Esophagus muscularis mucosa (tissue), 4 donors: ENCODE measurements at places on chromosomes 12 and 14. TPM values are rescaled to one million over a fixed set of nuclear protein-coding genes. Genes with fewer than 3 reads are reported as not detected.

DNA sequence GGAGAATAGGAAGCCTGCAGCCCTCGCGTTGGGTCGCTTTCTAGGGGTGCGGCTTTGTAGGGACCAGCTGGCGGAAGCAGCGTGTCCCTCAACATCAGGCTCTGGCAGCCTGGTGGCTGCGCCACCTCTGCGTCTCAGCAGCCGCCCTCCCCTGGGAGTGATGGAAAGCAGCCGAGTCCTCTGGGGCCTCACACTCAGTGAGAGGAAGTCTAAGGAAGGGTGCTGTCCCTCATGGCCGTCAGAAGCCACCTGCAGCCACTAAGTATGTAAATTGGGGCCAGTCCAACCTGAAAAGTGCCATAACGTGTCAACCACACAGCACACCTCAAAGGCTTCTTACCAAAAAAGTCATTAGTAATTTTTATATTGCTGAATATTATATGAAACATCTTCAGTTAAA is 80.3 kb downstream of the WDR20 start:
- DNase-seq: no peak

DNA sequence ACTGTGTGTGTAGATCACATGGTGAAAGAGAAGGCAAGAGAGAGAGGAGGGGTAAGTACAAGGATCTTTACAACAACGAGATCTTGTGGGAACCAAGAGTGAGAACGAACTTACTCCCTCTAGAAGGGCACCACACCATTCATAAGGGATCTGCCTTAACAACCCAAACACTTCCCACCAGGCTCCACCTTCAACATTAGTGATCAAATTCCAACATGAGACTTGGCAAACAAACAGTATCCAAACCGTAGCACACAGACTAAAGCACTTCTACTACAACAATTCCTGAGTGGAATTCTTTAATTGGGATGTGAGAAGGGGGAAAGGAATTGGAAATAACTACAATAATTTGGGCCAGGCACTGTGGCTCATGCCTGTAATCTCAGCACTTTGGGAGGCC is 35.0 kb upstream of the ESR2 start:
- DNase-seq: no peak

DNA sequence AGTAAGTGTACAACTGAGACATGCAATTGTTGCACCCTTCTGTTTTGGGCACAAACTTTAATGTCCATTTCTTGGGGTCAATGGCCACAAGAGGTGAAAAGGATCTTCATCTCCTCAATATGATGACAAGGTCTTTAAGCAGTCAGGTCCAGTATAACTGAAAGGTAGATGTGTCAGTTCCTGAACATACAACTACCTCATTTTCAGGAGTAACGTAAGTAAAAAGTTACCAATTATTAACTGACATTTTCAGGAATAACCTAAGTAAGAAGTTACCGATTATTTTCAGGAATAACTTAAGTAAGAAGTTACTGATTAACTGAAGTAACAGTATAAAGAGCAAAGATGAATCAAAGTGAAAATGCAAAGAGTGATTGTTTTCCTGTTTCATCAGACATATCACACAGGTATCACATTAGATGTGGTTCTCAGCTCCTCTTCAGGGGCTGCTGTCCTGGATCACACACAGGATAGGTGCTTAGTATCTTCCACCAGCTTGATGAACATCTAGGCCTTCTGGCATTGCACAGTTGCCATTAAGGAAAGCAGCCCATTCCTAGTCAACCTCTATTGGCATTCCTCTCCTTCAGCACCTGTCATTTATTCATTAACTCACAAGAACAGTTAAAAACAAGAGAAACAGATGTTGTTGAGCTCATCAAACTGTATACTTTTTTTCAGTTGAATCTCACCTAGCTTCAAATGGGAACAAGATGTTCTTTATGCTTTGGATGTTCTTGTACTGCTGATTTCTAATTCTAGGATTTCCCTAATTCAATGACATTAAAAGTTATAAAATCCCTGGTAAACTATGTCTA is 200.0 kb downstream of the FOXG1 start:
- DNase-seq: no peak

GRCh38 chr12:105706321-105706972 is 376.0 kb downstream of the C12orf75 start:
- no peak for DNase-seq

DNA sequence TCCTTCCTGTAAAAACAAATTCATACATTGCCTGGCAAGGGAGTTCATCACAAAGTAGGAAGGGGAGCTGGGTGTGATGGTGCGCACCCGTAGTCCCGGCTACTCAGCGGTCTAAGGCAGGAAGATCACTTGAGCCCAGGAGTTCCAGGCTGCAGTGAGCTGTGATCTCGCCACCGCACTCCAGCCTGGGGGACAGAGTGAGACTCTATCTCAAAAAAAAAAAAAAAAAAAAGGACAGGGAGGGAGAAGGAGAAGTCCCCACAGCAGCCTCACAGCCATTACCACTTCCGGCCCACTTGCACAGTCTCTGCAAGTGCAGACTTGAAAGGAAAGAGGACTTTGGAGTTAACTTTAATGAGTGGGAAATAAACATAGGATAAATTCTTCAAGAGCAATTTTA is 121.0 kb downstream of the FBXL14 start:
- DNase-seq: no peak

GRCh38 chr12:109637348-109637747 is 63.8 kb downstream of the MVK start:
- no peak for DNase-seq

DNA sequence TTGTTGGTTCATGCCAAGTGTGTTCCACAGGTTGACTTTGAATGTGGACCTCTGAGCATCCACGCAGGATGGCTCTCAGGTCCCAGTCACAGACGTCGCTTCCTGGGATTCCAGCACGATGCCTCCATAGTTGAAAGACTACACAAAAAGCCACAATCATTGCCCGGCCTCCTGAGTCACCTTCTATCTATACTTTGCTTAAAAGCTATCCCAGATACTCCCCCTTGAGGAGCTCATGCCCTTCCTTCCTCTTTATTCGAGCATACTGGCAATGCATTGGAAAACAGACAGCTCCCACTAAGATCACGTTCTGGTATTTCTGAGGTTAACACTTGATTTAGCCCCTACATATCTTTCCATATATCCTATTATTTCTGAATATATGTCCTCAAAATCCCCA is 40.1 kb downstream of the ZNF664 start:
- no peak for DNase-seq

- DNase-seq: no peak
Observed at GRCh38 chr14:60090864-60091519, 731 bp upstream of the PCNX4 start.

DNA sequence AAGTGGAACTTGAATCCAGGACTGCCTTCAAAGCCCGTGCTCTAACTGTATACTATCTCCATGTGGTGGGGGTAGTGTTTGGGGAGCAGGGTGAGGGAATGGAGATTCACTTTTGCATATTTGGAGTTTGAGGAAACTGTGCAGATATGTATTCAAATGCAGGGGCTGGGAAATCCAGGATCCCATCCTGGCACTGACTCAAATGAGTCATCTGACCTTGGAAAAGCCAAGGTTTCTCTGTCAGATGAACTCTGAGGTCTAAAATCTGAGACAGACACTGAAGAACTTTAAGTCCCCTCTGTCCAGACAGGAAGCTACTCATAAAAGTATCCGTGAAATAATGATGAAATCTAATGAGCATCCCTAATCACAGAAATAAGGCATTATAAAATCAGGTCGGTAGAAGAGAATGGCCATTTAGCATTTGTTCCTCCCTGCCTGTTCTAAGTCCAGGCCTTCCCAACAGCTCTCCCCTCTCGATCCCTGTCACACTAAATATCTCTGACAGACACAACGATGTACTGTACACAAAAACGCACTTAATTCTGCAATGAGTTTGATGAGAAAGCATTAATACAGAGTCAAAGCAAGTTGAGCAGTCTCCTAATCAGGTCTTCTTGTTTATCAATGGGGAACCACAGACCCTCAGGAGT is 14.4 kb downstream of the NIN start:
- no peak for DNase-seq

DNA sequence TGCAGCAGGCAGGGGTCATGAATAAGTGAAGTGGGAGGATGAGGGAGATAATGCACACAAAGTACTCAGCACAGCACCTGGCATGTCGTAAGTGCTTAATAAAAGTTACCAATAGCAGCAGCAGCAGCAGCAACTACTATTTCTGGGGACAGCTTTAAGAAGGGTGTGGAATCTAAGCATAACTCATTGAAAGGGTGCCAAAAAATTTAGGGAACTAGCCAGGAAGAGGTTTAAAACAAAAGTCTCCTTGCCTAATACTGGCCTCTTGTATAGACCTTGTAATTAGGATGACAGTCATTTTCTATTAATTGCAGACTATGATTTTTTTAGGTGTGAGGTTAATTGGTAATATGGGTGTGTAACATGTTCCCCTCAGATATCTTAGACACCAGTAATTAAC is 179.9 kb downstream of the PTPN11 start:
- no peak for DNase-seq

DNA sequence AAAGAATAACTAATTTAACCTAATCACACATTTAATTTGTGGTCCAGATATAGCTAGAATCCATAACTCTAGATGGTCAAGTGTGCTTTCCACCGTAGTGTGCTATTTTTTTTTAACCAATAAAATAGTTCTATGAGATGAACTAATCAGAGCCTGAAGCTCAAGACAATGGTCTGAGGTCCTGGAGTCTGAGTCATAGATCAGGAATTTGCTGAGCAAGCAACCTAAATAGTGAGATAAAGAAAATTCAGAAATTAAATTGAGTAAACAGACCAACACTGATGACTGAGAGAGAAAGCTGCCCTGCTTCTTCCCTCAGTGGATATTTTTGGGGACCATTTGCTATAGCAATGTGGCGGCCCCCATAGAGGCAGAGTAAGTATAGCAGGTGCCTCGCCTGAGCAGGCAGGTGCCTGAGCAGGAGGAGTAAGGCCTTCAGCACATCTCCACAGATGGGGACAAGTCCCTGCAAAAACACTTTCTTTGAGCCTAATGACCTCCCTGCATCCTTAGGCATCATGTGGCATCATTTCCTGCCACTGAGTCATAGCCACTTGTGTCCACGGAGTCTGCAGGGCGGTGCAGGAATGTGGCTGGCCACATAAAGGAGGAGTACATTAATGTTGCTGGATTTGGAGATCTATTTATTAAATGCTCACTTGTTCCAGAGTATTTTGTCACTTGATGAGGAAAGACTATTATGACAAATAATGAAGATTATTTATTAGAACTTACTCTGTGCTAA is 13.9 kb upstream of the CLEC4E start:
- DNase-seq: no peak

- no peak for DNase-seq
Observed at GRCh38 chr14:32709027-32709426, 229.7 kb upstream of the NPAS3 start.

- DNase-seq: no peak
Observed at GRCh38 chr12:114408886-114409851, 3.2 kb upstream of the TBX5 start.

DNA sequence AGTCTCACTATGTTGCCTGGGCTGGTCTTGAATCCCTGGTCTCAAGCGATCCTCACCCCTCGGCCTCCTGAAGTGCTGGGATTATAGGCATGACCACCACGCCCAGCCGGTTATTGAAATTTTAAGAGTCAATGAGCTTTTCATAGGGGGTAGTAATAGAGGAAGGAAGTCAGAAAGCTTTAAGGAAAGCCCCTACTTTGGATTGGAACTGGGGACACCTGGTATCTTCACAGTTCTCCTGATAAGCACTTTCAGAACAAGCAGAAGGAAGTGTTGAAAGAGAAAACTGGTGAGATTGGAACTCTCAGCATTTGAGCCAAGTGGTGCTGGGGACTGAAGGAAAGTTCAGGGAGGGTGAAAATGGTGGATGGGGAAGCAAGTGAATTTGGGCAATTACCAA is 5.1 kb downstream of the SLC4A8 start:
- DNase-seq: no peak

DNA sequence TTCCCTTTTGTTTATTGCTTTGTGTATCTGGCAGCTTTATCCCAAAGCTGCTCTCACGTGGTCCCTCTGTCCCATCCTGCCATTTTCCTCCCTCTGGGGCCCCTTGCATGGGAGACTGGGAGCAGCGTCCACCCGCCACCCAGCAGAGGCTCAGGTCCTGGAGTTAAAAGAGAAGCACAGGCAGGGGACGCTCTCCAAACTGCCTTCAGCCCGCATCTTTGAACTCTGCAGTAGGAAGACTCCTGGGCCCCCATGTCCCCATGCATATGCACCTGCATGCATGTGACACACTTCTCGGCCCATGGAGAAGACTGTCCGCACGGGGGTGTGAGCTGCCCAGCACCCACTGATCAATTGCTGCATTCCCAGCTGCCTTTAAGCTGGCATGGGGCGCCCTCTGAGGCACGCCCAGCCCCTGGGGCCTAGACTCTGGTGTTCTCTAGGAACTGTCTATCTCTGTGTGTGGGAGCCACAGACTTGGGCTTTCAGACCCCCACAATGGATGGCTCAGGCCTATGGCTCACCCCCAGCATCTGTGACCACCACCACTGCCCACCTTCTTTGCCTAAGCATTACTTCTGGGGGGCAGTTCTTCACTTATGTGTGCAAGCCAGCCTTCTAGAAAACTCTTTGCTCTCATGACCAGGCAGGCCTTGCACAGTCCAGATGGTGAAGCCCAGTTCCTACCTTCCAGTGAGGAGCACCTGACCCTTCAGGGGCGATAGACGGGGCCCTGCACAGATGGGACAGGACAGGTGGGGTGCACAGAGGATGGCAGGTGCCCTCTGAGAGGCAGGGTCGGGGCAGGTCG is 96.1 kb upstream of the DIO3 start:
- no peak for DNase-seq

- DNase-seq: no peak
Observed at GRCh38 chr14:48616931-48617330, 941.5 kb upstream of the MDGA2 start.

GRCh38 chr12:42701084-42701483 is 111.5 kb upstream of the PRICKLE1 start:
- no peak for DNase-seq

DNA sequence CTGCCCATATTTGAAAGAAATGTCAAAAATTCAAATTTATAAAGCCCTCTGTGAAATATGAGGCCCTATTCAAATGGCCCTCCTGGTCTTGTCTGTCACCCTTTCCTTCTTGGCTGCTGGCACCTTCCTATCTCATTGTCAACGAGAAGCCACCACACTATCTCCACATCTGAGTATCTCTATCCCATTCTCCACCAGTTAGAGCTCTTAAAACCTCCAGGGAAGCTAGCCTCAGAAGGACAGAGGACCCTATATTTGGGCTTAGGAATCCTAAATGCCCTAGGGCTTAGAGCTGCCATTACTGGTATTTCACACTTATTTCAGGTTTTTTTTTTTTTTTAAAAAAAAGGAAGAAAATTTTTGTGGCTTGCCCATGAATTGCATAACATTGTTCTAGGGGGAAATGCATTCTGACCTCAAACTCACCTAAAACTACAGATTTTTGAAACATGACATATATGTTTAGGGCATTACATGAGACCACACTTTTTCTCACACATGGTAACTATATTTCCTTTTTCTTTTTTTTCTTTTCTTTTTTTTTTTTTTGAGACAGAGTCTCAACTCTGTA is 25.0 kb downstream of the SLC25A21 start:
- DNase-seq: no peak

- DNase-seq: no peak
Observed at GRCh38 chr12:102407776-102408486, 72.4 kb downstream of the IGF1 start.

GRCh38 chr12:61781021-61781581 is 479.1 kb upstream of the USP15 start:
- DNase-seq: no peak

Gene GLT1D1
- 1.5 TPM for total RNA-seq

Gene SH2B3
- total RNA-seq: 48.6 TPM

Gene FBLN5
- total RNA-seq: 113 TPM

Gene ABHD12B
- not detected for total RNA-seq

Gene LMO3
- total RNA-seq: 152 TPM

Gene HRK
- 0.17 TPM for total RNA-seq

Gene TMEM116
- total RNA-seq: 8.4 TPM

Gene AJUBA
- total RNA-seq: 24.2 TPM

Gene SRGAP1
- total RNA-seq: 15.4 TPM
